HT-29 (cell line): ENCODE measurements at places on chromosomes 11 and 22.

DNA sequence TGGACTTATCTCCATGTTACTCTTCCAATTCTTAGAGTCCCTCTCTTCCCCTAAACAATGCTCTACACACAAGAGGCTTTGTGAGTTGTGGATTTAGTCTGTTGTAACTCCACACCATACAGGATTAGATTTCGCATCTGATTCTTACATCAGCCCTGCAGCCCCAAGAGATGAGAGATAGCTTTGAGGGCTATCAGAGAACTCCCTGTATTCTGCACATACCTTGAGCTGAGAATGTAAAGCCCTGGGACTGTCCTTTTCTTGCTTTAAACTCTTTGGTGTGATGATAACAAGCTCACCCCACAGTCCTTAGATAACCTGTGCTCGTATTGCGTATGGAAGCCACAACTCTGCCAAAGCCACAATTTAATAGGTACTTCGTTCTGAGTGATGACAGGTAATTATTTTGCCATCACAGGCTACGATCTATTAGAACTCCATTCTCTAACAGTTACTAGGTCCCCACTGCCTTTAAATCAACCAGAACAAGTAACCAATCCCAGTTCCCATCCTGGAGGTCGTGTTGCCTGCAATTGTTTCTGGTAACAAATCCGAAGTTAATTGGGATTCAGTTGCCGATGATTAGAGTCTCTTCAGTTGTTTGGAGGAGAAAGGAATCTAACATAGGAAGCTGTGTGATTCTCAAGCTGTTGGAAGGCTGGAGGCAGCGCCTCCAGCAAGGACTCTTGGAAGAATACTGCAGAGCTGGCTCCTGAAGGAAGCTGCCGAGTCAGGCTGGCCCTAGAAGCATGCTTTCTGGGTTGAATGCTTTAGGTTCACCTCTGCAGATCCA is 1.3 kb upstream of the PARVG start:
- DNase-seq: no peak

- DNase-seq: peak; percentile 52
Observed at GRCh38 chr11:105211806-105212554, 72.4 kb upstream of the CARD18 start.

GRCh38 chr11:122023614-122024250 is 92.3 kb downstream of the BLID start:
- DNase-seq: no peak

DNA sequence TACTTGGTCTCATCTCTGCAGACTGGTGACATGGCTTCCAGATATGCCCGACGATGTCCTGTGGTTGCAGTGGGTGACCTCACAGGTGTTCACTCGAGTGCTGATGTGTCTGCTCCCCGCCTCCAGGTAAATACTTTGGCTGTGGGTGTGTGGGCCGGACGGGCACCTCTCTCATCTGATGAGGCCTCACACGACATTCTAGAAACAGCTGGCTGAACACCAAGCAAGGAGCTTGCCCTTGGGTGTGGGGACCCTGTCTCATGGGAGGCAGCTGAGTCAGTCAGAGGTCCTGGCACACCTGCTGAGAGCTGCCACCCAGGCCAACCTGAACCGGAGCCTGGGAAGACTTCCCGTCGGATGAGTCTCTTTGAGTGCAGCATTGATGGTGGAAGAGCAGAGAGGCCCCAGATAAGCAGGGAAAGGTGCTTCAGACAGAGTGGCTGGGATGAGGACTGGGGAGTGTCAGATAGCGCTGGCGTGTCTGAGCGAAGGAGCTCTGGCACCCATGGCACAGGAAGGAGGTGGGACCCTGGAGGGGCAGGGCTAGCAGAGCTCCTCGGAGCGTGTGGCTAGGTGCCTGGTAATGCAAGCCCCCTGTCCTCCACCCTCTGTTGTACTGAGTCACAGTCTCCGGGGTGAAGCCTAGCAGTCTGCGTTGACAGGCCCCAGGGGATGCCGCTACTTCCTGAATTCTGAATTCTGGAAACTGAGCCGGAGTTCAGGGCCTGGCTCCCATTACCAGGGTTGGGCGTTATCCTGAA is 10.4 kb upstream of the SAMM50 start:
- no peak for DNase-seq

DNA sequence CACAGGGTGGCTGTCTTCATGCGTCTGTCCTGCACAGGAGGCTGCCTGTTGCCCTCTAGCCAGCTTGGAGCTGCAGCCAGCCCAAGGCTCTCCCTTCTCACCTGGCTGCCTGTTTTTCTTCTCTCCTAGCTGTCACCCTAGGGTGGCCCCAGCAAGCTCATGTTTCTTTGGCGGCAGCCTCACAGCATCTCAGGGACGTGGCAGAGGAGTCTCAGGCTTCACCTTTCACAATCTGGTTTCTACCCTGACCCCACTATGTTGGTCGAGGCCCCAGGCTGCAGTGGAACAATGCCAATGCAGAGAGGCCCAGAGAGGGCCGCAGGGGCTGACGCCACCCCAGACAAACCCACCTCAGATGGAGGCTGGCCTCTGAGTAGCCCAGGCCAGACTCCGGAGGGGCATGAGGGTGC is 2.5 kb upstream of the CLDN5 start:
- DNase-seq: no peak

DNA sequence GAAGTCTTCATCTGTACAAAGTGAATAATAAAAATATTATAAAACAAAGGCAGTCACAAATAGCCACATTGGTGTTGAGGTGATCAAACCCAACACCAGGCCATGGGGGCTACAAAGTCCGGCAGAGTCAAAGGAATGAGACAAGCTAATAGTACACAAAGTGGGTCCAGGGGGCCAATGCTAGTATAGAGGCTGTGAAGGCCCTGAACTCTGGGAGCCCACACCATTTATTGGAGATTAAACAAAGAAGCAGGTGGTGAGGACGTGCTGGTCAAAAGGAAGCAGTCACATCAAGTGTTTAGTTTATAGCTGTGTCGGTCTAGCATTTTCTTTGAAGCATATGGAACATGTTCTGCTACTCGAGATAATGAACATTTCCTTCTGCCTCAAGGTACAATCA is 58.6 kb upstream of the CCT8L2 start:
- DNase-seq: no peak

DNA sequence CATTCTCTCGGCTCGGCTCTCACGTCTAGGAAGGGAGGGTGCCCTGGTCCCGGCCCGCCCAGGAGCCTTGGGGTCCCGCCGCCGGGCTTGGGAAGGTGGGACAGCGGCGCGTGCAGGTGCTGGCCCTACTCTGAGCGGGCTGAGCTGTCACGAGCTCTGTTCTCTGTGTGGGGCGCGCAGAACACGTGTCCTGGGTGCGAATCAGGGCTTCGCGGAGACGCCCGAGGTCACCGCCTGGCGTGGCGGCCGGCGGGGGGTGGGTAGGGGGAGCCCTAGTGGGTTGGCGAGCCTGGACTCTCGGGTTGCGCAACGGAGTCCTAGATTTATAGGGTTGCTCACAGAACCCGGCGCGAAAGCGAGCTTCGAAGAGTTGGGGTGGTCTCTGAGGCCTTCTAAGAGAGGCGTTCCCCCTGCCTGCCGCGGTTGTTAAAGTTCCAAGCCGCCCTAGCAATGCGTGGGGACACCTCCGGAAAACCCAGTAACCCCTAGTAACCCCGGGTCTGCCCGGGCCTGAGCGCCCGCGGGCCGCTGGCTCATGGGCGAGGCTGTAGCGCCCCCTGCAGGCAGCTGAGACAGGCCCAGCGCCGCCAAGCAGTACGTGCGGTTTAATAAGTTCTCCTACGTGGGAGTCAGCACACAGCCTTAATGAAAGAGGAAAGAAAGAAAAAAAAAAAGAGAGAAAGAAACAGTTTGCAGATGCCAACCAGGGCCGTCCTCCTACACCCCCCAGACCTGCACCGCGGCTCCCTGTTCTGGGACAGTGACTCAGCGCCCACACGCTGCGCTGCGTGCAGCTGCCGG is 2.7 kb downstream of the ADM start:
- DNase-seq: peak; percentile 93

DNA sequence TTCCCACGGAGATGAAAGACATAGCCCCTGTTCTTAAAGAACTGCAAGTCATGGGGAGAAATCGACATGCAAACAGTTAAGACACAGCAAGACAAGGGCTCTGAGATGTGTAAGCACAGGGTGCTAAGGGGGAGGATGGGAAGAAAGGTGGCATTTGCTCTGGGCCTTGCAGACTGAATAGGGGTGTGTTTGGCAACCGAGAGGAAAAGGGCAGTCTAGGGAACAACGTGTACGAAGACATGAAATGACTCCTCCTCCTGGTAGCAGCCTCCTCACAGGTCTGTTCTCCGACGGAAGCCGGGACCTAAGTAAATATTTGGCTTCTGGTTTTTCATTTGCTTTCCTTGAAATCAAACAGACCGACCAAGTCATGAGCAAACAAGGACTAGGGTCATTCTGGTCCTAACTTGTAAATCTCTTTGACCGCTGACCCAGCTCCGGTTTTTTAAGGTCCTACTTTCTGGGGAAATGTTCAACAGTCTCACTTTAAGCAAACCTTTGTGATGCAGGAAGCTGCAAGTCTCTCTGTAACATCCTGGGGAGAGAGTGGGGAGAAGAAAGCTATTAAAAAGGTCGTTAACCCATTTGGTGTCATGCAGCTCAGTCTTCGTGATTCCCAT is 19.7 kb downstream of the NNMT start:
- DNase-seq: peak; percentile 87

- DNase-seq: no peak
Observed at GRCh38 chr11:111957663-111958444, 20.7 kb downstream of the DIXDC1 start.
